Psoas muscle (tissue), 8 donors: ENCODE measurements at places on chromosomes 2 and 18. TPM values are rescaled to one million over a fixed set of nuclear protein-coding genes. Genes with fewer than 3 reads are reported as not detected.

The ACVR1 gene
- polyA plus RNA-seq, result 24.1 TPM

DNA sequence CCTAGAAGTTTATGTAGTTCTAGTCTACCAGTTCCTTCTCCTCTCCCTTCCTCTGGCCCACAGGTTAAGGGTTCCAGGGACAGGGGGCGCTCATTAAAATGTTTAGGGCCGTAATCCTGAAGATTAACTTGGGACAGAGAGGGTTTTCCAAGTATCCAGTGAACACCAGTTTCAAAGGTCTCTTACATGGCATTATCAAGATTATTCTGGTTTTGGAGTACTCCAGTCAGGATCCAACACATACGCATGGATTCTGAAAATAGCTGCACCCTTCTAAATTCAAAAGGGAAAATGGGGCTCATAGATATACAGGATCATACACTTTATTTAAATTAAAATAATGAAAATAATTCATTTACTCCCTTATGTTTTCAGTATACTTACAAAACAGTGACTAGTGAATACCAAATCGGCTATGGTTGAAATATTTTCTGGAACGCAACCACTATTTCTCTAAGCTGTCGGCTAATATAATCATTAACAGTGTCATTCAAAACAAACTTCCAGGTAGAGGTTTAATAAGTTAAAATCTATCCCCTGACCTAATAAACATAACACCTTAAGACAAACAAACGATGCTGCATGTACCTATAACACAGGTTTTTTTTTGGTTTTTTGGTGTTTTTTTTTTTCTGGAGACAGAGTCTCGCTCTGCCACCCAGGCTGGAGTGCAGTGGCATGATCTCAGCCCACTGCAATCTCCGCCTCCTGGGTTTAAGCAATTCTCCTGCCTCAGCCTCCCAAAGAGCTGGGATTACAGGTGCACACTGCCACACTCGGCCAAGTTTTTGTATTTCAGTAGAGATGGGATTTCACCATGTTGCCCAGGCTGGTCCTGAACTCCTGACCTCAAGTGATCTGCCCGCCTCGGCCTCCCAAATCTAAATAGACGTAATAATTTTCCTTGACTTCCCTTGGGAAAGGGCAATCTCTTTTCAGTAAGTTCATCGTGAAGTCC is 44.7 kb downstream of the MGAT4A start:
- DNase-seq, result no peak

DNA sequence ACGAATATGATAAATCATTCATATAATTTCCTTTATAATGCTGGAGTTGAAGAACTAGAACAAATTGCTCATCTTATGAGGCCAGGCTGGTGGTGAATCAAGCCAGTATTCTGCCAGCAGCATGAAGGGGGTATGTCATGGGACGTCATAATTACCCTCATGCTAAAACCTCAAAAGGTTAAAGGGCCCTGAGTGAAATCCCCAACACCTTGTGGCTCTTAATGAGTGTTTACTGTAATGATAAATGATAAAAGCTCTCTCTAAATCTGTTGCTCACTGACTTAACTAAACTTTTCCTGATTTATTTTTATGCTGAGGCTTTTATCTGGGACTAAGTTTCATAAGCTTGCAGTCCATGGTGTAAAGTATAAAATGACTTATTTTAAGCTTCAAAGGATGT is 18.3 kb upstream of the NEDD4L start:
- no peak for DNase-seq

DNA sequence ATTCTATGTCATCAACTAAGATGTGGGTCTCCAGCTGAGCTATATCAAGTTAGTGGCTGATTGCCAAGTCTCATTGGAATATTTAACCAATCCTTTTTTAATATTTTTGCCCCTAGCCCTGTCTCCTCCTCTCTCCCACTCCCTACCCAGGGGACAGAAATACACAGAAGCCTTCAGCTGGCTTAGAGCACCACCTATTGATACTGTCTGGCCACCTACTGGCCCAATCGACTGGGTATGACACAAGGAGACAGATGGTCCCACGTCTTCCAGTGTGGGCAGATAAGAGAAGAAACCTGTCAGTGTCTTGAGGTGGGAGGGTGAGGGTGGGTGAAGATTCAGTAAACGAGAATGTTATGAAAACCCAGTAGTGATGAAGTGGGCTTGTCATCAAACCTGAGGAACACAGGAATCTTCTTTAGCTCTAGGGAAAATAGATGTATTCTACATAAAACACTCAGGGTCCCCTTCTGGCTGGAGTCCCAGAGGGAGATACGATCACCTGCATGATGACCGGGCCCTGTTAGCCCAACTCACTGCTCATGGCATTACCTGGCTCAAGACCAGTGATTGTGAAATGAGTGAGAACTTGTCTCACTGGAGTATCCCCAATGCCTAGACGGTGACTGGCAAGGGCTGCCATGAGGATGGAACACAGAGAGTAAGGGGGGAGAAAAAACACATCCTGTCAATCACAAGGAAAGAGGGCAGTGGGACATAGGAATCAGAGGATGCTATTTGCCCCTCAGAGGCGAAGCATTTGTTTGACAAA is 26.7 kb downstream of the POLR1A start:
- DNase-seq, result no peak

DNA sequence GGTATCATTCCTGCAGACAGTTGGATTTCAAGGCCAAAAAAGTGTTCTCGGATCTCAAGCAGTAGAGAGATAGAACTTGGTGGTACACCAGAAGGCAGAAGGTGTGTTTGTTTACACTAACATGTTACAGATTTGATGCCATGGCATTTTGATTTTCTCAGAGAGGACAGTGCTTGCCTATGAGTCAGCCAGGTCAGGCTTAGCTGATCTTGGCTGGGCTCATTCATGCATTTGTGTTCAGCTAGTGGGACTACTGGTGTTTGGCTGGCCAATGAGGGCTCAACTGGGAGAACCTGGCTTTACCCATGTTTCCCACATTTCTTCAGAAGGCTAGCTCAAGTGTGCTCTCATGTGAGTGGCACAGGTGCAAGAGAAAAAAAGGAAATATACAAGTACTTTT is 162.0 kb downstream of the C1D start:
- DNase-seq, result no peak

DNA sequence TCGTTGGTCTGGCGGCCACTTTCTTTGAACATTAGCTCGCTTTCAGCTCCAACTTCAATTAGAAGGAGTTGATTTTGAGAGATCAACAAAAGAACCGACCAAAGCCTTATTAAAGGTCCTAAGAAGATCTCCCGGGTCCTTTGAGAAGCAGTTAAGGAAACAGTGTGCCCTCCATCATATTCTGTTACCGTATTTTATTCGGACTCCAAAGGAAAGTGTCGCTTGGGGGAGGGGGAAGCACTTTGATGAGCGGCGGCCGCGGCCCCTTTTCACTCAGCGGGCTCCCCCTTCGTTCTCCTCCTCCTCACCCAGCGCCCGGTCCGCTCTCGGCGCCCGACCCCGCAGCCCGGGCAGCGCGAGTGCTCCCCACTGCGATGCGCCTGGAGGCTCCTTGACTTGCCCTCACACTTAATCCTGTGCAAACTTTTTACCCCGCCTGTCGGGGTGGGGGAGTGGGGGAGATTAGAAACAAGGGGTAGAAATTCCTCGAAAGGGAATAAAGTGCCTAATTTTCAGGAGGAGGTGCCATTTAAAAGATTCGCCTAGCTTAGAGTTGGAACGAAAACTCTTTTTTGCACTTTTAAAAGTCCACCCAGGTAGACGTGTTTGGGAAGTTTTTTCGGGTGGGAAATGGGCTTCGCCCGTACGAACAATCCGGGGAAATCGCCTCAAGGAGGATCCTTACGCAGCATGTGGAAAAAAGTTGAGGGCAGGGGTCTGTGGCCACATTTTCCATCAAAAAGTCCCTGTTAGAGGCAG is 1.2 kb upstream of the OTX1 start:
- no peak for DNase-seq

The TEKT4 gene
- polyA plus RNA-seq, result not detected

DNA sequence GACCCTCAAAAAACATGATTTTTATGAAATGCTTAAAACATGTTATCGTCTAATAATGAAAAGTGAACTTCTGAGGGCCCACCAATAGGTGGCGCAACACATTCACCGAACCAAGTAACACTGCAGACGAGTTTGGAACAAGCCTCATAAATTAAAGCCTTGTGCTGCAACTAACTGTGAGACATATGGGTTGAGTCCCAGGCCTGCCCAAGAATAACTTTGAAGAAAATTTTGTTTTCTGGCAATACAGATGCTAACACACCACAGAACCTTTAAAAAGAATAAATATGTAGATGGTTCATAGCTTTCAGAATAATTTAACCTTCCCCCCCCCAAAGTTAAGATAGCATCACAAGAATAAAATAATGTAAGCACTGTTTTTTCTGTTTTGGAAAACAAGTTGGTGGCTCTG is 285.9 kb downstream of the RNF144A start:
- peak; percentile 23 for DNase-seq

- DNase-seq, result no peak
Observed at GRCh38 chr2:64716569-64716968, 62.9 kb upstream of the SERTAD2 start.

DNA sequence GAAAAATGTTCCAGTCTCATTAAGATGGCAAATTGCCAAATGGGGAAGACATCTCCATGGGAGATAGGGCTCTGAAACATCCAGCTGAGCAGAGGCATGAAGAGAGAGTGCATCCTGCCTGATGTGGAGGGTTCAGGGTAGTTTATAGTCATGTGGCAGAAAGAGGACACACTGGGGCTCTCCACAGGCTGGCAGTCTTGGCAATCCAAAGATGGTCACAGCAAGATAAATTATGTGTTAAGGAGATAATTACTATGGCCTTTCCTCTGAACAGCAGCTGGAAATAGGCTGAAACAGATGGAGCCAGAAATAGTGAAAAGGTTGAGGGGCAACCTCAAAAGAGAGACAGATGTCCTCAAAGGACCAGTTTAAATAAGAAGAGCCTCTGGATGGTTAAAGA is 97.2 kb downstream of the DCC start:
- DNase-seq, result no peak

DNA sequence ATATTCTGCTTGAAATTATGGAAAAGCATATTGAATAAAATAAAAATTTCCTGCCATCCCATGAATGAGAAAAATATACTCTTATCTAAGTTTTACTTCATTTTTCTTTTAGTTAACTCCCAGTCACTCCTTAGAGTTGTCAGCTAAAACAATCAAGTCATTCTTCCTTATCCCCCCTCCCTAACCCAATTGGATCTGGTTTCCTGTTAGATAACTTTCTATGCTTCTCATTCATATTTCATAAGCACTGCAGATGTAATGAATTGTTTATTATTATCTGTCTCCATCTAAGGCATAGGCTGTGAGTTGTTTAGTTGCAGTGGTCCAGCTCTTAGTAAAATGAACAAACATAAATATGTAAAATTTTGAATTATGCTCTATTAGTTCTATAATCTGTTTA is 244.0 kb upstream of the GCFC2 start:
- DNase-seq, result no peak

DNA sequence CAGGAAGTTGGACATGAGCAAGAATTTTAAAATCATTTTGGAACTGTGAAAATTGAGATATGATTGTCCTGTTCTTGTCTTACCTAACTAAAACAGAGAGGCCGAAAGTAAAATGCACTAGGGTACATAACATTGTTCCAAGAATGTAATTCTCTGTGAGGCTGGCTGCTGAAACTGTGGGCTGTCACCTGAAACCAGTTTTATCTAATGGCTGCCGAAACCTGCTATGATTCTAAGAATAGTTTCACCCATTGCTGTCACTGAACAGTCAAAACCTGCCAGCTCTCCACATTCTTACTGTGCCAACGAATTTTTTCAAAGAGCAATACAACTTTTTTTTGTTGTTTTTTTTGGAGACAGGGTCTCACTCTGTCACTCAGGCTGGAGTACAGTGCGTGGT is 119.3 kb upstream of the ZSWIM2 start:
- DNase-seq, result no peak

The IL1A gene
- 0.08 TPM for polyA plus RNA-seq

GRCh38 chr2:68098291-68098797 is 35.5 kb upstream of the C1D start:
- no peak for DNase-seq

- no peak for DNase-seq
Observed at GRCh38 chr2:46377101-46377581, 79.9 kb downstream of the EPAS1 start.

- DNase-seq, result no peak
Observed at GRCh38 chr2:57376985-57377384, 669.6 kb upstream of the VRK2 start.

GRCh38 chr2:99802734-99803133 is 312.9 kb upstream of the REV1 start:
- no peak for DNase-seq

GRCh38 chr2:52345676-52346075 is 1313.7 kb upstream of the NRXN1 start:
- no peak for DNase-seq

DNA sequence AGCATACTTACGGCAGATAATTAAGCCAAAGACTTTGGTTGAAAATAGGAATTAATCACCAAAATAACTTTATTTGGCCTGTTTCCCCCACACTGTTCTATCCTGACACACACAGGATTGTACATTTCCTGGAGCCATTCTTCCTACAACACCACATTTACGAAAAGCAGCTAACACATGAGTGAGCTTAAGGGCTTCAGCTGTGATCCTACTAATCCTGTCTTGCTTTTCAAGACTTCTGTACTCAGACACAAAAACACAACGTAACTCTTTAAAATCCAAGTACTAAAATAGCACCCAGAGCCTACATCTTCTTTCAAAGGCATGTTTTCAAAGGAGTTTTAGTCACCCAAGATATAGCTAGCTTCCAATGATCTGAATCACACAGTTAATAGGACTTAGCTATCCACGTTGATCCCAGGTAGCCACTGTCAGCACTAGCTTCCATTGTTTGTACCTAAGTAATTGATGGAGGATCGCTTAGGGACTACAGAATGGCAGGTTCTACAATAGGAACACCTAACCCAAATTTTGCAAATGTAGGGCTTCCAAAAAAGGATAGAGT is 42.8 kb upstream of the TTC39C start:
- no peak for DNase-seq

- DNase-seq, result no peak
Observed at GRCh38 chr2:217219164-217219520, 359.3 kb upstream of the TNP1 start.

The GYPC gene
- 114 TPM for polyA plus RNA-seq

The DSEL gene
- polyA plus RNA-seq, result 1.4 TPM

GRCh38 chr2:71548646-71549425 is 95.5 kb downstream of the DYSF start:
- peak; percentile 88 for DNase-seq

DNA sequence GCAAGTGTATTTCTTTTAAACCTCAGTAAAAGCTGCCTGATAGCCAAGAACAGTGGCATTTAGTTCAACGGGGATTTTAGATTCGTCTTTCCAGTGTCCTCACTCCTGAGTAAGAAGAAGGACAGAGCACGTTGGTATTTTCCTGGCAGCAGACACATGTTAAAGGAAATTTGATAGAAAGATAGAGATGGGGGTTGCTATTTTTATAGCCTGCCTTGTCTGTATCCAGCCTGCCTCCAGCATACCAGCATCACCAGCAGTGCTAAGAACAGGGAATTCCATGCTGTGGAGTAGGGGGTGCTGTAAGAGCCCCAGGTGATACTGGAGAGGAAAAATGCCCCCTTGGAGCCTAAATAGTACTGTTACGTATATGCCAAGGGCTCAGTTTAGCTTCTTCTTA is 1.1 kb upstream of the SMYD1 start:
- no peak for DNase-seq
